ENCODE measurements at places on chromosomes 2 and 18.
A peak's percentile ranks its signal among the peaks of the same experiment; 100 is the strongest.

GRCh38 chr2:211423018-211423417, 866.6 kb downstream of the CPS1 start:
- no peak for DNase-seq

DNA sequence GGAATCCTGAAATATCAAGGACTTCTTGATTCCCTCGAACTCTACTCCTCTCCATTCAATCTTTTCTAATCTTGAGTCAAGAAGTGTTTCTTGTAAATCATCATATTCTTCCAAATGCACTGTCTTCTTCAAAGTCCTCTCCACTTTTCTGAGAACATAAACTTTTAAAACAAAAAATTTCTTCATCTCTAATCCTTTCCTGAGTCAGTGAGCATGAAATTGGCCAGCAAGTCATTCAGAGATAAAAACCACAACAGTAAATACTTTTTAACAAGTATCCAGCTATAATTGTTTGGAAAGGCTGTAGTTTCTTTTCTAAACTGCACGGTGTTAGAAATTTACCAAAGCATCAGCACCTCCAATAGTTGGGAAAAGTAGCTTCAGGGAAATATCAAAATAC, 312.6 kb upstream of the GALNT5 start:
- no peak for DNase-seq

- DNase-seq, result peak; percentile 41
Observed at GRCh38 chr18:76348267-76349066, 146.6 kb downstream of the ZNF516 start.

DNA sequence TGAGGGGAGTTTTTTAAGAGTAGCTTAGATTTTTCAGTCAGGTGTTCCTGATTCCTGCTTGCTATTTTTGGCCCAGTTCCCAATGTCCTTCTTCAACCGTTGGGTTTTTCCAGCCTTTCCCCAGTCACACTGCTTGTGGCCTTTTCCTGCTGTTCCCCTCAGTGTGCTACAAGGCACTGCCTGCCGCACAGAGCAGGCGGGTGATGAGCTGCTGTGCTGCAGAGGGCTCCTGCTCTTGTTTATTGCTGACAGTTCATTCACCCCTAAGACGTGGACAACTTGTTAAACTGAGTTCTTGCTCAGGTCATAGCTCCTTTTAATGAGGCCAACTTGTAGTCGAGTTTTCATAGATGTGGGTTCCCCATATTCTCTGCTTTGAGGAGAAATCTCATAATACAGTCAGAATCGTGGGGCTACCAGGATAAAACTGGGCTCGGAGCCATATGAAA, 20.6 kb downstream of the EIF4E2 start:
- peak; percentile 25 for DNase-seq

GRCh38 chr18:34493099-34493544, 217.0 kb upstream of the DTNA start:
- peak; percentile 95 for DNase-seq

DNA sequence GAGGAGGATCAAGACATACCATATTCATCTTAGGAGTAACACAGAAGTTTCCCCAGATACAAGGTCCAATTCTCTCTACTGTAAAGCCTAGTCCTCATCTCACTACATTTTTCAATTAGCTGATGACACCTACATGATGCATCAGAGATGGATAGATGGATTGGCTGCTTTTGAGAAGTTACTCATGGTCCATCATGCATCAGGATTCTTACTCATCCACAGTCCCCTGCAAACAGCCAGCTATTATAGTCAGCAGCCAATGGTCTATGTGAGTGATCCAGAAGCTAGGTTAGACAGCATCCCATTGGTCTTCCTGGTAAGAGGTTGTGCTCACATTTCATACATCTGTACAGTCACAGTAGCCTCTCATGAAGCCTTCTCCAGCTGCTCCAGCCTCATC, 154.5 kb upstream of the NRP2 start:
- DNase-seq, result no peak

DNA sequence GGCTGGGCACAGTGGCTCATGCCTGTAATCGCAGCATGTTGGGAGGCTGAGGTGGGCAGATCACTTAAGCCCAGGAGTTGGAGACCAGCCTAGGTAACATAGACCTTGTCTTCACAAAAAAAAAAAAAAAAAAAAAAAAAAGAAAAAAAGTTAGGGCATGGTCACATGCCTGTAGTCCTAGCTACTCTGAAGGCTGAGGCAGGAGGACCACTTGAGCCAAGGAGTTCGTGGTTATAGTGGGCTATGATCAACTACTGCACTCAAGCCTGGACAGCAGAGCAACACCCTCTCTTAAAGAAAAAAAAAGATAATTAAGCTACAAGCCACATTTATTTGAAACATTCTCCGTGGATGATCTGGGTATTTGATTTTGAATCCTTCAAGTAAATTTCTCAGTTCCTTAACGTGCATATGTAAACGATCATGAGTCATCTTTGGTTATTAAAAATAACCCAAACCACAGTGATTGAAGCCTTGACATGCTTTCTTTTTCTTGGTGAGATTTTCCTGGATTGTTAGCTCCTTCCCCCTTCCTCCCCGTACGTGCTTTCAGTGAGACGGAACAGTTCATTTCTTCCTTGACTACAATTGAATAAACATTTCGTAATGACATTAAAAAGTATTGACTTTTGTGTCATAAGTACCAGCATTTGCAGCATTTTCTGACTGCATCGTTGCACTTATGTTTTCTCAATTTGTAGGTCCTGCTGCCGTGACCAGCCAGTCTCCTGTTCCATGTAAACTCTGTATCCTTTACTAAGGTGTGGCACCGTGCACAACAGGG, 20.3 kb downstream of the RMC1 start:
- DNase-seq, result no peak

- no peak for DNase-seq
Observed at GRCh38 chr2:121665504-121665903, 16.2 kb upstream of the CLASP1 start.

DNA sequence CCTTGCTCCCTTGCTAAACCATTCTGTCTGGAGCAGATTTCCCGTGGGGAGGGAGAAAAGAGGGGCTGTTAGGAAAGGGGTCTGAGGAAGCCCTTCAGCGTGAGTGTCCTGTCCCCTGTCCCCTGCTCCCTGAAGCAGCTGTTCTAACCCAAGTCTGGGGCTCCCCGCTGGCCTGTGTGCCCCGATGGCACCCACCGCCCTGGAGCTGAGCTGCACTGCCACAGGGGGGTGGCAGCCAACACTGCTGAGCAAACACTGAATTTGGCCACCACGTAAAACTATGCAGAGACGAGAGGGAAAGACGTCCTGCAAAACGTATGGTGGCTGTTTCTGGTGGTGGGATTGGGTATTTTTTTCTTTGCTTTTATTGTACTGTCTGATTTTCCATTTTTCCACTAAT, 17.9 kb downstream of the KCNG2 start:
- no peak for DNase-seq
